ENCODE measurements at places on chromosomes 4 and X. TPM values are rescaled to one million over a fixed set of nuclear protein-coding genes. Genes with fewer than 3 reads are reported as not detected.

GRCh38 chrX:109535578-109535977, 1.1 kb upstream of the NXT2 start:
- DNase-seq, result no peak

- no peak for DNase-seq
Observed at GRCh38 chr4:147528054-147528453, 47.2 kb downstream of the EDNRA start.

- DNase-seq, result peak; percentile 46
Observed at GRCh38 chr4:186724864-186725468, 1.3 kb upstream of the FAT1 start.

DNA sequence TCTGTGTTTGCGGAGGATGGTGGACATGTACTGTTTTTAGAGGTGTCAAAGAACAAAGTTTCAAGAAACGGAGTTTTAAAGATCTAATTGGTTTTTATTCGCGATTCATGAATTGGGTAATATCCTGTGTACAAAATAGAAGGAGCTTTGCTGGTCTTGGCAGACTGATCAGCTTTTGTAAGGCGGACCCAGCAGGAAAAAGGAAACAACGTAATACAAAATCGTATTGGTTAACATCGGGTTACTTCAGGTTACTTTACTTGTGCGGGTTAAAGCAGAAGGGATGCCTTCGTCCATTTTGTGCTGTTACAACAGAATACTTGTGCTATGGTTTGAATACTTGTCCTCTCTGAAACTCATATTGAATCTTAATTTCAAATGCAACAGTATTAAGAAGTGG, 11.4 kb upstream of the NYX start:
- DNase-seq, result no peak

DNA sequence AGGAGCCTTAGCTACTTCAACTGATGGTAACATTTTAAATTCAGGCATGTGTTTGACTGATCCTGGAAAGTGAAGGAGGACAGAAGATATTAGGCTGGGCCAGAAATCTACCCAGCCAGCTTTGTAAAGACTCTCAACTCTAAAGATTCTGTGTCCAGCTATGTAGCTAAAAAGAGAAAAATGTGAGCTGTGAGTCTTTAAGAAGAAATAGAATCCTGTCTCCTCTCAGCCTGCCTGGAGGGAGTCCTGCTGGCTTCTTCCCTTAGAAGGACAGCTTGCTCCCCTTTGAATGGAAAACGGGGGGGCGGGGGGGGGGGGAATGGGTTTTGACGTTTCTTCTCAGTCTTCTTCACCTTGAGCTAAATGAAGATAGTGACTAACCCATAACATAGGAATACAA, 54.3 kb upstream of the INTU start:
- no peak for DNase-seq

DNA sequence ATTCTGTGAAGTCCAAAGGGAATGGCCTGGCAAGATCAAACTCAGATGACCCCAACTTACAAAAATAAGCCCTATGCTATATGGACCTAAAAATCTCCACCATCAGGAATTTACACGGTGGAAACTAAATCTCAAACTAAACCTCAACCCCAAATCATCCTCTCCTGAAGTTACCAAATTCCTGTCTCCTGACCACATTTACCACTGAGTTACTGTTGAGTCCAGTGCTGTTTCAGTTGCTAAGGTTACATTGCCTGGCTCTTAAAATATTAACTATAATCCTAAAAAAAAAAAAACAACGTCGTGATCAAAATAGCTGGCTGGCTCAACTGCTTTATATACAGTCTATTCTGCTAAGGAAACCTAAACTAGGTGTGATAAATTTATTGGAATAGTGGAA, 315.2 kb upstream of the SLIT2 start:
- peak; percentile 71 for DNase-seq

Gene GASK1B
- total RNA-seq, result 23.6 TPM
